ENCODE measurements at places on chromosomes 7 and 10. TPM values are rescaled to one million over a fixed set of nuclear protein-coding genes. Genes with fewer than 3 reads are reported as not detected.

The RET gene
- total RNA-seq = not detected

The TFPI2 gene
- total RNA-seq = not detected

The ANKRD30A gene
- total RNA-seq = not detected

The KEL gene
- total RNA-seq = 0.35 TPM

The SNX13 gene
- 41.8 TPM for total RNA-seq

The PLPP4 gene
- 0.61 TPM for total RNA-seq

The VPS37D gene
- total RNA-seq = 1.9 TPM

The REEP3 gene
- 66.4 TPM for total RNA-seq

The CYP3A5 gene
- 2.7 TPM for total RNA-seq

The STEAP1 gene
- total RNA-seq = 33.6 TPM

The ZFYVE27 gene
- total RNA-seq = 41.3 TPM
